ENCODE measurements at places on chromosomes 12 and 14.
A peak's percentile ranks its signal among the peaks of the same experiment; 100 is the strongest.

GRCh38 chr14:55851961-55852360 is 266.2 kb upstream of the PELI2 start:
- no peak for DNase-seq

GRCh38 chr12:13052421-13052820 is 8.2 kb downstream of the FAM234B start:
- DNase-seq: no peak

- no peak for DNase-seq
Measured at GRCh38 chr14:64464651-64465050, 648 bp upstream of the AKAP5 start.

DNA sequence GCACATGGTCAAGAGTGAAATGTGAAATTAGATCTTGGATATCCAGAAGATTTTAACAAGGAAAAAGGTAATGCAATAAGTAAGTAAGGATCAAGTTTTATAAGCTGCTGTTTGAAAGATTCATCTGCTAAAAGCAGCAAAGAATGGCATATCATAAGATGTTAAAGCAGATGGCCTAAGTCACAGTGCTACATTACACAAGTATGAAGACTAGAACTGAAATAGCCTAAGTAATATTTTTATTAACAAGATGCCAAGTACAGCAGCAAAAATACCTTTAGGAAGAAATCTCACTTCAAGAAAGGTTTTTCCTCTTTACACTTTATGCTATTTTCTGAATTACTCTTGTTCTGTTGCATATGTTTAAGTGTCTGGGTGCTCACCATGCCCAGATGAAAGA is 414.1 kb downstream of the MDGA2 start:
- no peak for DNase-seq

DNA sequence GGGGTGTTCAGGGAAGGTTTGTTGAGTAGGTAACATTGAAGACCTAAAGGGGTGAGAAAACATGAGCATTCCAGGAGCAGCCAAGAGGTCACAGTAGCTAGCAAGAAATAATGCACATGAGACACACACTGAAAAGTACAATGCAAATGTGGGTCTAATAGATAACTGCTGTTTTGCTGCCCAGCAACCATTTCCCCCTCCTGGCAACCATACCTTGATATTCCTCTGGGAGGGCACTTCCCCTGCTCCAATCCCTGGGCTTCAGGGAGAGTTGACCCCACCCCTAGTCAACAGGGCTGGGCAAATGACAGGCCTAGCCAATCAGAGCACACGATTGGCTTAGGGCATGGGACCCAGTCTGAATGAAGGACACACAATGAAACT is 8.5 kb upstream of the ACTN1 start:
- no peak for DNase-seq

DNA sequence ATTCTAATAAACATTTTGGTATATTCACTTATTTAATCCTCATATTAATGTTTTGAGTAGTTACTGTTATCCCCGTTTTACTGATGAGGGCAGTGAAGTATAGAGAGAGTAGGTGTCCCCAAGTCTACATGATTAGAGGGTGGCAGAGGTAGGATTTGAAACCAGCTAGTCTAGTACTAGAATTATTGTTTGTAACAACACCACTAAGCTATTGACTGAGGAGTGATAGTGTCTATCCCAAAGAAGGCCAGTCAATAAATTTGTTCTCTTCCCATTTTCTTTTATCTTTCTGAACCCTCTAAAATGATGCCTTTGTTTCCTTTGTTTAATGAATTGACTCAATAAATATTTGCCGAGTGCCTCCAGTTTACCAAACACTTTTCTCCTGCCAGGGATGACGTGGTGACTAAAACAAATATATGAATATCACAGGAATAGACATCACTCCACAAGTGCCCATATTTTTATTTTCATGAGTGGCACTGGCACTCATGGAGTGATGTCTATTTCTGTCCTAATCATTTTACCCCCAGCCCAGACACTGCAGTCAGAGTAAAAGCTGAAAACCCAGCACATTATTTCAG is 247.5 kb downstream of the SLC16A7 start:
- no peak for DNase-seq

DNA sequence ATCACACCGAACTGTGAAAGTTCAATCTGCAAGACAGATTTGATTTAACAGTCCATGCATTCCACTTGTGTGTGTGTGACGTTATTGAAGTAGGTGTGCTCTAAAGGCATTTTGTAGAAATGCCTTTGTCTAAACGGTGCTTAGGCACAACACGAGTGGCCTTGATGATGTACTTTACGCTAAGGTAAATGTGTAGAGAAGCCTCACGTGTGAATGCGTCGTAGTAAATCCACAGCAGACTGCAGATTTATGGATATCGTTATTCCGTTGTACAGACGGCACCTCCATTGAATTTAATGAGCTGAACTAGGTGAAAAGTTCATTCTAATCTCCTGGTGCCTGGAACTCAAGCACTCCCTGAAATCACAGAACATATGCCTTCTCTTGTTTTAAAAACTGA is 202.8 kb upstream of the STXBP6 start:
- DNase-seq: no peak

DNA sequence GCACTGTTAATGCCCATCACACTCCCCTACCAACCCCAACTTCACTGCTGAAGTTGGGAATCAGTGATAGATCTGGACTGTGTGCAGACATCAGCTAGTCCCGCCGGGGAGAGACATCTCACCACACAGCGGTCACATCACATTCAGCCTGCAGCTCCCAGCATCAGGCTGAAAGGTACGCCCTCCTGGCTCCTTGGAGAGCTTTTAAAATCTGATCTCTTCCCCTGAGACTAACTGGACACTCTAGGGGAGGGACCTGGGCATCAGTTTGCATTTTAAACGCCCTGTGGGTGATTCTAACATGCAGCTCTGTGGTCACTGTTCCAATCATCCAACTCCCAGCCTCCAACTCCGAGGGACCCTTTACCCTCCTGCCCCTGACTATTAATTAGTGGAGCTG is 58.4 kb downstream of the CCDC85C start:
- DNase-seq: no peak

GRCh38 chr12:2586156-2587038 is 208.4 kb upstream of the FKBP4 start:
- no peak for DNase-seq

GRCh38 chr12:53653595-53653994 is 22.3 kb downstream of the ATP5MC2 start:
- DNase-seq: no peak

DNA sequence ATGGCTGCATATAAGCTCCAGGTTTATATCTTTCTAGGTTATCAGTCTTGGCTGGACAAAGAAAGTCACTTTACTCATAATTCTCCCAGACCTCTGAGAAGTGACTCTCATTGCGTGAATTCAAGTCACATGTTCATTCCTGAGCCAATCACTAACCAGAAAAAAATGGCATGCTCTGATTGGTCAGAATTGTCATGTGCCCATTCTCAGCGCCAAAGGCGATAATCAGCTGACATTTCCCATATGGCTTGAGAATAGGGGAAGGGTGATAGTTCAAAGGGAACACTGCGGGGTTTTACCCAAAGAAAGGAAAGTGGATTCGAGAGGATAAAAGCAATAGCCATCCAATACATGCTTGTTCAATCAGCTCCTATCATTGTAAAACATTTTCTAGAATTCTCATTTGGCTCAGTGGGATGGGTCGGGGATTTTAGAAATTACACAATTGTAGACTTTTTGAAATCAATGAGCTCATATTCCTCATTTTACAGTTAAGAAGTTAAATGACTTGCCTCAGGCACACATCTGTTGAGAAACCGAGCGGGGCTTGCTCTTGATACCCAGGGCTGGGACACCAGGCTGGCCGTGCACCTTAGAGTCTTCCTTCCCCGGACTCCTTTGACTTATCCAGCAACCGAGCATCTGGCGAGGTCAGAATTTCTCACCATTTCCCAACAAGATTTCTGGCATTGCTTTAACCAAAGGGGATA is 454.0 kb upstream of the TBX3 start:
- DNase-seq: no peak

- peak; percentile 40 for DNase-seq
Measured at GRCh38 chr14:24310646-24311604, at the start of gene LTB4R. TSS of gene LTB4R (plus strand) at chr14:24311502. CDS start at chr14:24315652, 4,150 bp downstream.

- DNase-seq: no peak
Measured at GRCh38 chr12:1993871-1994371, 10.3 kb downstream of the DCP1B start.

DNA sequence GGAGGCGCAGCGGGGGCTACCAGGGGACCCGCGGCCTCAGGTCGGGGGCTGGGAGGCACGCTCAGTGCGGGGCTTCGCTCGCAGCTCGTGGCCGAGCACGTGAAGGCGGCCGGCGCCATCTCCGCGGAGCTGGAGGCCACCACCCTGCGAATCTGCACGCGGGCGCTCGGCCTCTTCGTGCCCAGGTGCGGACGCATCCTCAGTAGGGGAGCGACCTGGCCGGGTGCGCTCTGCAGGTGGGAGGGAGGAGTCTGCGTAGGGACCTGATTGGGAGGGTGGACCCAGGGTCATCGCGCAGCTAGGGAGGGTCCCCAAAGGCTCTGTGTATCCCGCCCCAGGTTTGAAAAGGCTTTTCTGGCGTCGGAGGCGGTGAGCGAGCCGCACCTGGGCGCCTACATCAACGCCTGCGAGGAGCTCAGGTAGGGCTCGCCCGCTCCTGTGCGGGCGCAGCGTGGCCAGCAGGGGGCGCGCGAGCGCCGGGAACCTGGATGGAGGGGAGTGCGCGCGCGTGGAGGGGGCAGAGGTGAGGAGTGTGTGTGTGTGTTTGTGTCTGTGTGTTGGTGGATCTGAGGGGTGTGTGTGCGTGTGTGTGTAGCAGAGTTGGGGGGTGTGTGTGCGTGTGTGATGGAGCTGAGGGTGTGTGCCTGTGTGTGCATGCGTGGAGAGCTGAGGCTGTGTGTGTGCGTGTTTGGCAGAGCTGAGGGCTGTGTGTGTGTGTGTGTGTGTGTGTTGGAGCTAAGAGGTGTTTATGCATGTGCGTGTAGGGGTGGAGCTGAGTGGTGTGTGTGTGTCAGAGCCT is 10.3 kb downstream of the EXOC3L4 start:
- DNase-seq: peak; percentile 57

DNA sequence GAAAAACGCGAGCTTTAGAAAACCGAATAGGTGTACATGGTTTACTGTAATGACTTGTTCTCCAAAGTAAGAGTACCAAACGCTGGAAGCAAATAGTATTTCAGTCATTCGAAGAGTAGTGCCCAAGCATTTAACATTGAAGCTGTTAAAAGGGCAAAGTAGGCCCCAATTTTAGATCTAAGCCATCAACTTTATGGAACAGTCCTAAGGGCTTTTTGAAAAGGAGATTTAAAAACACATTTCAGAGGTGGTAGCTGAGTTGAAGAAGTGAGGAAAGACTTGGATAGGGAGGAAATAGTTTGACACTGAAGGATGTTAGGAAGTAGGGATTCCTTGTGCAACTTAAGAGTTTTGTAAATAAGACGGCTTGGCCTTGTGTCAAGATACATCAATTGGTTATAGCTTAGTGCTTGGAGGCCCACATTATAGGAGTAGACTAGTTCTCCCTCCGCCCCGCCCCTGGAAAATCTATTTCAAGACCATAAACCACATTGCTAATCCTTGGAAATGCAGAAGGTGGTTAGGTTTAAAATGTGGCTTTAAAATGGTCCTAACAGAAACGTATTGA is 783 bp upstream of the TUBA1B start:
- DNase-seq: no peak

- no peak for DNase-seq
Measured at GRCh38 chr14:90496379-90496778, 99.5 kb downstream of the CALM1 start.

DNA sequence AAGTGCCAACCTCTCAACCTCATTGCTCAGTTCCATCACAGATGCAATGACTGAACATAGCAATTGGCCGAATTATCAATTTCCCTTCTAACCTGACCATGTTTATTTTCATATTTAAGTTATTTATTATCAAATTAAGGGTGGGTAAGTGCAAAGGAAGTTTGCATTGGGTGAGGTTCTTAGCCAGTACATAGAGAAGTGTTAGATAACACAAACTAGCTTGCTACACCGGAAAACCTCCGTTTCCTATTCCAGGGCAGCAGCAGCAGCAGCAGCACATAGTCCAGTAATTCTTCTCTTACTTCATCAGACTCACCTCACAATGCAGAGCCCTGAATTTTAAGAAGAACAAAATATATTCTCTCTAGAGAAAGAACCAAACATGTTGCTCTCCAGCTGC is 200.5 kb upstream of the OR4E1 start:
- no peak for DNase-seq

DNA sequence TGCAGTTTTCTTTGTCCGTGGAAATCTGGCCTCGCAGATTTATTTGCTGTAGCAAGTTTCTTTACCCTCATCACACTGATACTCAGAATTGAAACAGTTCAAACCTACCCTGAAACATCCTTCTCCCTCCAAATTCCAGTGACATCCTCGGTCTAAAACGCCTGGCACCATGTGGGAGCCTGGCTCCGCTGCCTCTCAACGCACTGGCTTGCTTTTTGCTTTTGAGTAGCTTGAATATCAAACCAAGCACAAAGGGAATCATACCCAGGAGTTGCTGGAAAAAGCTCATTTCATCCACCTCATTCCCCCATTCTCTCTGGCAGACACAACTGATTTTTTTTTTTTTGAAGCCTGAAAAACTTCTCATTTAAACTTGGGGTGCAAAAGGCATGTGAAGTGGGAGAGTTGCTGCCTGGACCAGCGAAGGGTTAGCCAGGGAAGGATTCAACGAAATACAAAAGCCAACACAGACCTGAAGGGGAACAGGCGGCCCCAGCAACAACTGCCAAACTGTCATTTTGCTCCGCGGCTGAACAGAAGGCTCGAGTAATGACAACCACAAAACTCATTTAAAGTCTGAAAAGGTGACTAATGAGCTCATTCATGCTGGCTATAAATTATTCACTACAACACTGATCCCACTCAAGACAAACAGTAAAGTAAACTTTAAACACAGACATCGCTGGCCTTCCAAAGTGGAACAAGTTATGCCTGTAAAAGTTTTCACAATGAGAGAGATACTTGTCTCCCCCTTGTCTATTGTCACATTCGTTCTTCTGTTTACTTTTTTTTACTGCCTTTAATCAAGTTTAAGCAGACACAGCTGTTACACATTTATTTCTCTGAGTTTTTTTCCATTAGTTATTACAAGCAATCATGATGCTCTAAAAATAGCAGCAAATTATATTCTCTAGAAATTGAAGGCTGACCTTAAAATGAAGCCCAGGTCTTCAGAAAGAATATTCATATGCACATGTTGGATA is 12.5 kb upstream of the FOXN3 start:
- DNase-seq: no peak

- no peak for DNase-seq
Measured at GRCh38 chr14:61535032-61535431, 160.3 kb upstream of the HIF1A start.

GRCh38 chr12:72829838-72830237 is 557.7 kb downstream of the TRHDE start:
- no peak for DNase-seq
